Vein endothelial cell (primary cell): ENCODE measurements at places on chromosomes 12 and 14. TPM values are rescaled to one million over a fixed set of nuclear protein-coding genes. Genes with fewer than 3 reads are reported as not detected.

Gene TPH2
- total RNA-seq, result not detected in 2 replicates

Gene KCNA5
- not detected in 2 replicates for total RNA-seq

Gene GSG1
- total RNA-seq, result not detected in 2 replicates

Gene SPX
- total RNA-seq, result under 0.01 and 0.10 TPM in 2 replicates

Gene FGF23
- not detected in 2 replicates for total RNA-seq

Gene RBM23
- 61.1 and 90.1 TPM in 2 replicates for total RNA-seq

Gene NEUROD4
- total RNA-seq, result not detected in 2 replicates

Gene SERPINA3
- total RNA-seq, result not detected in 2 replicates

Gene MYO1H
- total RNA-seq, result not detected in 2 replicates

Gene CMKLR1
- total RNA-seq, result under 0.01 and 0.10 TPM in 2 replicates

Gene MEG3
- total RNA-seq, result 10.8 and 11.0 TPM in 2 replicates

Gene SMIM41
- 0.19 TPM in 1 of 2 replicates, not detected in the other for total RNA-seq

Gene LMNTD1
- total RNA-seq, result 0.29 TPM in 1 of 2 replicates, not detected in the other

Gene C12orf42
- total RNA-seq, result not detected in 2 replicates

Gene KRT83
- total RNA-seq, result not detected in 2 replicates

Gene CFAP73
- total RNA-seq, result not detected in 2 replicates

Gene GNG2
- total RNA-seq, result 8.2 and 18.2 TPM in 2 replicates

Gene SLC6A13
- total RNA-seq, result 0.10 TPM in 1 of 2 replicates, not detected in the other

Gene PPP1R1A
- total RNA-seq, result not detected in 2 replicates

Gene KRT77
- not detected in 2 replicates for total RNA-seq

Gene ERBB3
- 0.33 and 0.48 TPM in 2 replicates for total RNA-seq

Gene BAZ1A
- total RNA-seq, result 36.9 and 44.0 TPM in 2 replicates

Gene WNT1
- total RNA-seq, result not detected in 2 replicates

Gene LBHD2
- not detected in 2 replicates for total RNA-seq

Gene BDKRB2
- under 0.01 and 0.38 TPM in 2 replicates for total RNA-seq

Gene SLC17A8
- total RNA-seq, result not detected in 2 replicates

Gene E2F7
- total RNA-seq, result 19.3 and 35.9 TPM in 2 replicates

Gene KLRG1
- 0.38 and 1.3 TPM in 2 replicates for total RNA-seq

Gene PMEL
- 1.3 and 2.1 TPM in 2 replicates for total RNA-seq

Gene SETD1B
- total RNA-seq, result 6.5 and 7.2 TPM in 2 replicates

Gene ATP6V1D
- total RNA-seq, result 72.2 and 85.7 TPM in 2 replicates

Gene GZMB
- not detected in 2 replicates for total RNA-seq

Gene WNK1
- total RNA-seq, result 109 and 126 TPM in 2 replicates

Gene PTGDR
- not detected in 2 replicates for total RNA-seq

Gene CD27
- total RNA-seq, result not detected in 2 replicates

Gene MRPL51
- 80.0 and 92.2 TPM in 2 replicates for total RNA-seq

Gene SLC25A21
- 1.3 and 2.9 TPM in 2 replicates for total RNA-seq

Gene FGF6
- not detected in 2 replicates for total RNA-seq

Gene BBOF1
- 1.6 and 2.6 TPM in 2 replicates for total RNA-seq

Gene KITLG
- total RNA-seq, result 11.1 and 39.6 TPM in 2 replicates

Gene KLHL33
- total RNA-seq, result not detected in 2 replicates

Gene OTX2
- not detected in 2 replicates for total RNA-seq

Gene TAS2R42
- not detected in 2 replicates for total RNA-seq
